Cerebellar nuclear complex (tissue), 1 donor: ENCODE measurements at places on chromosomes 11 and 22.
A peak's percentile ranks its signal among the peaks of the same experiment; 100 is the strongest.

DNA sequence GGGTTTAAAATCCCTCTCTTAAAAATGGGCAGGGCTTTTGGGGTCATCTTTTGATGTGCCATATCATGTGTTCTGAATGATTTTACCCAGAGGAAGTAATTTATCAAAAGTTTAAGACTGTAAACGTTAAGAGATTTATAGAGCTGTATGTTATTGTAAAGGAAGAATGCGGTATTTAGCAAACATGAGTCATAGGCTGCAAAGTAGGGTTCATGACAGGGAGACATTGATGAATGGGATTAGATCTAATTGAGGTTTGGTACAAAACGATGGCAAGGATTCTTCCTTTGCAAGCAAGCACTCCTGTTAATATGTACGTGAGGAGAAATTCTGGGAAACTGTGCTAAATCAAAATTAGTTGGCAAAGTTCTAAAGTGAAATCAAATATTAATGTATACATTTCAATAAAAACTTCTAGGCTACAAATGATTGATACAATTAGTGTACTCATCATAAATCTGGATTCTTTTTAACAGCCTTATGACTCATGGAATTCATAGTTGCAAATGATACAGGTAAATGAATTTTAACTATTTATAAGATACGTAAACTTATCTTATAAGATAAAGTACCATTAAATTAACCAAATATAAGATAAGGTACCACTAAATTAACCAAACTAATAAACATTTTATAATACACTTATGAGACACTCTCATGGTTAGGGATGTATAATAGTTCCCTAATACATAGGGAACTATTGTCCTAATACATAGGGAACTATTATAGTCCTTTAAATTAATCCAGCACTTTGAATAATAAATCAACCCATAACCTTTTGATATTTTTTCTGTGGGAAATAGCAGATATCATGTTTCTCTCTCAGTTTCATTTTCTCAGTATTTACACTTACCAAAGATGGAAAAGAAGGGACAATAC, 58.4 kb downstream of the KIF18A start:
- no peak for DNase-seq

GRCh38 chr11:12813371-12814225, 139.4 kb downstream of the TEAD1 start:
- no peak for DNase-seq

DNA sequence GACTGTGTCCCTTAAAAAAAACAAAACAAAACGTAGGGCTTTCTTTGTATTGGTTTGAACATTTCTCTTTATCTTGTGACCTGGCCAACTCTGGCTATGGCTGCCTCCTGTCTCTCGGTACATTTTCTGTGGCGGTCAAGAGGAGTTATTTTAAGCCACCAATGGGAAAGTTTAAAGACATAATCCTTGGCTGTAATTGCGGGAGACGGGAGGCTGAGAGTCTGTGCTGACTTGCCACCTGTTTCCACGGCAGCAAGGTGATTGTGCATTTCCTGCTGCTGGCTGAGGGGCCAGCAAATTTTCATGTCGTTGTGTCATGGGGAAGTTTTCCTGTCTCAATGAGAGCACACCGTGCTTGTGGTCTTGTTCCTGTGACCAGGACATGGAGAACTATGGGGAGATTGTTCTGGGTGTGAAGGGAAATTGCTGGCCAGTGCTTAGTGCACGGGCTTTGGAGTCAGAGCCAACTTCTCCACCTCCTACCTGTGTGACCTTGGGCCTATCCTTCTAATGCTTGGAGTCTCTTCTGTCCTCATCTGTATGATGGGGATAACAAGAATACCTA, 11.0 kb downstream of the PTPRJ start:
- no peak for DNase-seq

DNA sequence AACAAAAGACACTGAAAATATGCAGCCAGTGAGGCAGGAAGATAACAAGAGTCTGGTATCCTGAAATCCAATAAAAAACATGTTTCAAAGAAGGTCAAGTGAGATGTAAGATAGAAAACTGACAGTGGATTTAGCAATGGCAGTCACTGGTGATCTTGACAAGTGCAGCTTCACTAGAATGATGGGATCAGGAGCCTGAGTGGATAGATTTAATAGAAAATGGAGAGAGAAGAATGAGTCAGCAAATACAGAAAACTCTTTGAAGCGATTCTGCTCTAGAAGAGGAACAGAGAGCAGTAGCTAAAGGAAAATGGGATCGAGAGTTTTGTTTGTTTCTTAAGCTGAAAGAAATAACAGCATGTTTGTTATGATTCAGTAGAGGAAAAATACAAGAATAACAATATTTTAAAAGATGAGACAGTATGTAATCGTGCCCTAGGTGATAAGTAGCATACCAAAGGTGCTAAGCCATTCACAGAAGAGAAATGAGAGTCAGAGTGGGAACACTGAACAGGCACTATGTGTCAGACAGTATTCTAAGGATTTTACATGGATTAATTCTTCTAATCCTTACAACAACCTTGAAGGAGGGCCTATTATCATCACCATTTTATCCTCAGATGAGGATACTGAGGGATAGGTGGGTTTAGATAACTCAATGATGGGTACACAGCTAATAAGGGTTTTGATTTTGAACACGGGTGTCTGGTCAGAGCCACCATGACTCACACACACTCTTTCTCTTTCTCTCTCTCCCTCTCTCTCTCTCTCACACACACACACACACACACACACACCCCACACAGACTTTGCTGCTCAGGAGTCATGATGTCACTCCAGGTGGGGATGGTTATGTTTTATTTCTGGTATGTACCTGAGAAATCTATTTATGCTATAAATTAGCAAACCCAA, 36.3 kb downstream of the MRE11 start:
- no peak for DNase-seq

DNA sequence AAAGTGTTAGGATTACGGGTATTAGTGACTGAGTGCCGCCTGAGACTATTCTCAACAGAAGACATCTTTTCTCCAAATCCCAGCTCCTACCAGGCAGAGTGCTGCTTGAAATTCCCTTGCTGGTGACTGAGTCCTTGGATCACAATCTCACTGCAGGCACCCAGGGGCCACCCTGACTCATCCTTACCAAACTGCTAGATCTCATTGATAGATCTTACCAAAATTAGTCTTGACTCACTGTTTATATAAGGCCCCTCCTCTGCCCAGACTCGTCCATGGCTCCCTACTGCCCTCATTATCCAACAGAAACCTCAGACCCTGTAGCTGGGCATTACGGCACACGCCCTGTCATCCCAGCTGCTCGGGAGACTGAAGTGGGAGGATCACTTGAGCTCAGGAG, 14.7 kb downstream of the TBC1D10A start:
- no peak for DNase-seq

GRCh38 chr22:48534395-48534958, 1293.2 kb downstream of the BRD1 start:
- DNase-seq = no peak

GRCh38 chr11:69170704-69171103, 15.0 kb downstream of the SMIM38 start:
- DNase-seq = no peak

GRCh38 chr11:76667271-76667818, 3.2 kb downstream of the LRRC32 start:
- DNase-seq = no peak

GRCh38 chr11:120587299-120587698, 75.8 kb downstream of the GRIK4 start:
- DNase-seq = no peak

- peak; percentile 81 for DNase-seq
Observed at GRCh38 chr11:31810779-31811647, at the start of gene PAX6. Gene PAX6, minus strand, starts transcription at chr11:31811322. Its CDS starts 4,911 bp downstream, at chr11:31806411.

DNA sequence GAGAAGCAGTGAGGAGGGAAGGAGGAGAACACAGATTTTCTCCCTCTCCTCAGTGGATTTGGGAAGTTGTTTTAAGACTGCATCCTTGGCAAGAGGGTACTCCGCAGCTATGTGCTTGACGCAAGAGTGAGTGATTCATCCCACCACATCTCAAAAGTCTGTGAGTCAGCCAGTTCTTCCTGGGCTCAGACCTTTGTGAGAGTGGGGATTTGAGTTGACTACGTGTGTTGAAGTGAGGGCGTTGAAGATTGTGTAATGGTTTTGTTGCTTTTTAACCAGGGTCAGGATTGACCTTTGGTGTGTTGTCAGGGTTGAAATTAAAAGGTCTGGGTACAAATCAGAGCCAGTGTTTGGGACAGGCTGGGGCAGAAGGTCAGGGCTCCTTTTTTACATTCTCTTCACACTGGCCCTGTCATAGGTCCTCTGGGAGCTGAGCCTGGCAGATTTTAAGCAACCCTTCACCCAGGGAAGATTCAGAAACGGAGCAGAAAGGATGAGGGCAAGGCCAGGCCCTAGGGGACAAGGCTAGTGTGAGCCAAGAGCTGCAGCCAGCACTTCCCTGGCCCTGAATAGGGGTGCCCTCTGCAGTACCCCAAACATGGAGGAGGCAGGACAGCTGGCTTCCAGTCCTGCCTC, 4.2 kb upstream of the C11orf86 start:
- no peak for DNase-seq
